ENCODE measurements at places on chromosomes 7 and 10.

DNA sequence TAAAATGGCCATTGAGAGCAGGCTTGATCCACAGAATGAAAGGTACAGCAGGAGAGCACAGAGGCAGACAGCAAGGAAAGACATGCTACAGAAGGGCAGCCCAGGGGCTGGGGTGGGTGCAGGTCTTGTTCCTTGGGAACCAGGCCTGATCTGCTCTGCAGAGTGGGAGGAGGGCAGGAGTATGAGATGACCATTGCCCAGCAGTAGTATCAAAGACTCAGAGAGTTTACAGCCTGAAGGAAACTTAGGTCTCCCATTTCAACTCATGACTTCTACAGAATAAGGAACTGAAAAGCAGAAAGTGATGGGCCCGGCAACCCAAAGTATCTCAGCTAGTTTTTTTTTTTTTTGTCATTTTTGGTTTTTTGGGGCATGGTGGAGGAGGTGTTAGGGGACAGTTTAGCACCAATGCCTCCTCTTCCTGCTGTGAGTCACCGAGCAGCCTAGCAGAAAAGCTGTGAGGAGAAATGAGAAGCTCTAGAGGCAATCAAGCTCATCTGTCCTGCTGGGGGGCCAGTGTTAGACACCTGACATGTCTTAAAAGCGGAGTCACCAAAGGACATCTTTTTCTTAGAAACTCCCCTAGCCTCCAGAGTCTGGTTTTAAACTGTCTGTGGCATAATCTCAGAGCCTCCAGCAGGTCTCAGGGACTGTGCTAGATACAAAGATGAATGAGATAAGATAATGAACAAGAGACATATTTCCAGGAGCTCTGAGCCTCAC is 34.3 kb upstream of the HERPUD2 start:
- DNase-seq: peak; percentile 79

- no peak for DNase-seq
These were observed 1.8 kb downstream of the KCNIP2 start for GRCh38 chr10:101841826-101842225.

GRCh38 chr7:49527182-49527581 is 246.3 kb upstream of the VWC2 start:
- DNase-seq: no peak

DNA sequence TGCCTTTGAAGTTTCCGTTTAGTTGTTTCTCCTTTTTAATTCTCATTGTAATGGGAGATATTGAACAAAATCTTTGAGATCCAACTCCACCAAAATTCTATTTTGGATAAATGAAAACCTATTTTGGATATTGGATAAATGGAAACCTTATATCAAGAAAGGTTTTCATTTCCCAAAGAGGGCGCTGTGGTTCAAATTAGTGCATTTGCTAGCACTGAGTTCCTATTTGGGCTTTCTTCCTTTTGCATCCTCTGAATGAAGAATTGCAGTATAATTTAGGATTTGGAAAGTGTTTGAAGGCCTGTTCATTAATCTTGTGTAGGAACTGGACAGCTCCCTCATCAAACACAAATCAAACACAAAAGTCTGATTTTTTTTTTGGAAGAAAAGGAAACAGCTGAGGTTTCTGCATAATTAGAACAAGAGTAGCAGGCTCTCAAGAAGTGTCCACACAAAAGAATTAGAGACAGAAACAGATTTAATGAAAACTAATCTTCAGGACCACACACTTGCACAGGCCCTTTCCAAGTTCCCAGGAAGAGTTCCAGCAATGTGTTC is 80.8 kb upstream of the KLF14 start:
- DNase-seq: peak; percentile 46

DNA sequence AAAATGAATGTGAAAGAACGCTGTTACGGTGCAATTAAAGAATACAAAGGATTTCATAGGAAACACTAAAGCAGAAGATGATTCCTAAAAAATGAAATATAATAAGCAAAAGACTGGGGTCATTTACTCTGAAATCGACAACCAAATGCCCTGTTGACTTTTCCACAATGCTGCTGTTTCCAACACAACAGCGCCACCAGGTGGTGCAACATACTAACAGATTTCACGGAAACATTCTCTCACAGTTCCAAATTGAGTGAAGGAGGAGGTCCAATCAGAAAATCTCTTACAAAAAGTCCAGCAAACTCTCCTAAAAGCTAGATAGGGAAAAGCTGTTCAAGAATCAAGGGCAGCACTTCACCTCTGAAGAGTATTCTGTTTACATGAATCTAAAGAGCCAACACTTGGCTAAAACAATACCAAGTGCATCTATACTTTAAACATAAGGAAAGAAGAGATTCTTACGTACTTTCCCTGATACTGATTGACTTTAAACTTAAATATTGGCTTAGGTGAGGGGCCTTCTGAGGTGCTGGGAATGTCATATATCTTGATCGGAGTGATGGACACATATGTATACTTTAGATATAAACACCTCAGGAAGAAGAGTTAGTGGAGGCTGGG is 55.9 kb downstream of the UPF2 start:
- DNase-seq: peak; percentile 65

- DNase-seq: no peak
These were observed 465.0 kb upstream of the KLF6 start for GRCh38 chr10:4249841-4250586.

DNA sequence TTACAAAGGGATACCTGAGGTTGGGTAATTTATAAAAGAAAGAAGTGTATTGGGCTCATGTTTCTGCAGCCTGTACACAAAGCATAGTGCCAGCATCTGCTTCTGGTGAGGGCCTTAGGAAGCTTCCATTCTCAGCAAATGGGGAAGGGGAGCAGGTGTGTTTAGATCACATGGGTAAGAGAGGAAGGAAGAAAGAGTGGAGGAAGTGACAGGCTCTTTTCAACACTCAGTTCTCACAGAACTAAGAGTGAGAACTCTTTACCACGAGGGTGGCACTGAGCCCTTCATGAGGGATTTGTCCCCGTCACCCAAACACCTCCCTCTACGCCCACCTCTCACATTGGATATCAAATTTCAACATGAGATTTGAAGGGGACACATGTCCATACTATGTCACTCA is 506 bp upstream of the FAM170B start:
- DNase-seq: no peak

DNA sequence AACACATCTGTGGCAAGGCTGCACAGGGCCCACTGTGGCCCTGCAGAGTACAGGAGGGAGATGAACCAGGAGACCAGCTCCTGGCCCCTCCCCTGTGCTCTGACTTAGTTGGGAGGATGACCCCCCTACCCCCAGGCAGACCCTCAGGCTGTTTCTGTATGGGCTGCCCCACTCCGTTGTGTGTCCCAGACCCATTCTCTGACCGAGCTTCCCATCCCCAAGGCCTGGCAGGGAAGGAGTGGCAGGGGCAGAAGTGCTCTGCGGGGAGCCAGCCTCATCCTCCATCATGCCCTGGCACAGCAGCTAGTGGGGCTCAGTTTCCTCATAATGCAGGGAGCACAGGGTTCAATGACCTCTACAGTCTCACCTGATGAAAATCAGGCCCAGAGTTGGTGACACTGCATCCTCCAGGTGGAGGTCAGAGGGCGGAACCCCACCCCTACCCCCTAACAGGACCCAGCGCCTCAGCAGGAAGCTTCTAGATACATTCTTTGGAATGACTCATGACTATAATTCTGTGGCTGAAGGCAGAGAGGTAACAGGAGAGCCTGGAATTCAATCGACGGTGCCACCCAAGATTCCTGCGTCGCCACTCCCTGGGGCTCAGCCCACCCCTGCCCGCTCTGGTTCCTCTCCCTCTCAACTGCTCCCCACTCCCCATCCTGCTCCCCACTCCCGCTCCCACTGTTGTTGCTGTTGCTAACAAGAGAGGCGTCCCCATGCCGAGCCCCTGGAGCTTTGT is 18.2 kb downstream of the PODXL start:
- no peak for DNase-seq

GRCh38 chr10:53403688-53404087 is 631.1 kb upstream of the MBL2 start:
- DNase-seq: peak; percentile 54

DNA sequence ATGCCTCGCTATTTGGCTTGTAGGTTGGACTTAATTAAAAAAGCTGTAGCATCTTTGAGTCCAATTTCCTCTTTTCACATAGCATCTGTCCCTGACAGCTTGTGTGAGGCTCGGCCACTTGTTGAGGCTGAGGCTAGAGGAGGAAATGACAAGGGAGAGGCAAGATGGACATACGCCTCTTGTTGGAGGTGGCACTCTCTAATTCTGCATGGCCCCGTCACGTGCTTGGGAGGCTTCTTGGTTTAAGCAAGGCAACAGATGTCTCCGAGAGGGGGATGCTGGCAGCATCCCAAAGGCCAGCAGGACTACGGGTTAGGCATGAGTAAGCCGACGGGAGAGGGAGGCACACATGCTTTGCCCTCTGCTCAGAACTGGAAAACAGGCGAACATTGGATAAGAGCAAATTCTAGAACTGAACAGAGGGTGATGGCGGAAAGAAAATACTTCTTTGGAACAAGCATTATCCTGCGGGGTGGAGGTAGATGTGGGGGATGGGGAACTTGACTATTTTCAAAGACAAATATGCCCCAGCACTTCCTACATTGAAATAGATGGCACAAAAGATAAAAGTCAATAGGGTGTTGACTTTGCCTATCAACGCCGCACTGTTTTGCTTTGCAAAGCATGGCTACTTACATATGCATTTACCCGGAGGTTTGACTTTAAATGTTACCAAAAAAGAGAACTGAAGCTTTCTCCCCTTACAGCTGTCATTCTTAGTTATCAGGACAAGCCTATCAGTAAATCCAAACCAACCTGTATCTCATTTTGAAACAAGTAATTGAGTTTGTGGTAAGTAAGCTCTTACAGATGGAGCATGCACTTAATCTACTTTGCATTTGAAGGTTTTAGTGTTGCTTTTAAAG is 94.8 kb downstream of the CHN2 start:
- DNase-seq: peak; percentile 40

GRCh38 chr10:66792441-66792840 is 133.4 kb upstream of the LRRTM3 start:
- DNase-seq: no peak
